ENCODE measurements at places on chromosomes 2 and 18.

DNA sequence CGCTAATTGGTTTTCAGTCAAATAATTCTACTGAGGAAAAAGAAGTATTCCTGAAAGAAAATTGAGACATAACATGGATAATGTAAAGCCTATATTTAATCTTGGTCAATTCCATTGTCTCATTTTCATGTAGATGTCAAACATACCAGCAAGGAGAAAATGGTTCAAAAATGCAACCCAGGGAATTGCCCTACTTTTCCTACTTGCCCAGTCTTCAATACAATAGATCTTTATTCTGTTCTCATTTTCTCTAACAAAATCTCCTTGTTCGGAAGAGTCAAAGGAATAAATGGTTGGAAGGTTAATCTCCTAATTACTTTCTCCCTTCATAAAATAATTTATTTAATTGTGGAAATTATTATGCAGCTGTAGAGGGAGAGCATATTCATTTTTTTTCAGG, 896.1 kb downstream of the NRXN1 start:
- no peak for DNase-seq

DNA sequence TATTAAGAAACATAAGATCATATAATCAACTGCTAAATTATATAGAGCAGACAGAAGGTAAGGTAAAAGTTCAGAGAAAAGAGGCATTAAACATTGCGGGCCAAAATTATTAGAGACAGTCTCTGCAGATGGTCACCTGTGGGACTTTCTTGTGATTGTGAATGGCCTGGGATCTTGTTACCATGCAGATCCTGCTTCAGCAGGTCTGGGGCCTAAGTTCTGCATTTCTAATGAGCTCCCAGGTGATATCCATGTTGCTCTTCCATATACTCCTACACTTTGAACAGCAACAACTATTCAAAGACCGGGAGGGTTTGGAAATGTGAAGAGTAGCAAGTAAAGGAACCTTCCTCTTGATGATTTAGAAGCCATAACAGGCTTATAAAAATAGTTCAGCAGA, 8.5 kb upstream of the ETAA1 start:
- no peak for DNase-seq

DNA sequence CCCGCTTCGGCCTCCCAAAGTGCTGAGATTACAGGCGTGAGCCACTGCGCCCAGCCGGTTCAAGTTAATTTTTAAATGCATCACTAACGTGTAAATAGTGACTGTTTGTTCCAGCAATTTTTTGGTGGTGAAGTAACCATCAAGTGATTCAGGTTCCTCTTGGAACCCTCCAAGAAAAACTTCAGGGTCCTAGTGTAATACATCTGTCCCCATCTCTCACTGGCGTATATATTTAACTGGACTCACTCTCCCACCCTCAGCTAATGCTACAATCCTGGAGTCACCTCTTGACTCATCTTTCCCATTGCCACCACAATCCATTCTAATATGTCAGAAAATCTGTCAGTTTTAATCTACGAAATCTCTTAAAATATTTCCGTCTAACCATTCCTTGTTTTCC, 10.3 kb downstream of the SULT1C4 start:
- DNase-seq, result no peak

GRCh38 chr2:62768615-62769014, 63.1 kb downstream of the EHBP1 start:
- DNase-seq, result no peak

- no peak for DNase-seq
Observed at GRCh38 chr2:219106251-219106650, 45.5 kb upstream of the IHH start.

GRCh38 chr2:189821953-189822748, 37.9 kb downstream of the PMS1 start:
- DNase-seq, result no peak

GRCh38 chr2:211174021-211174420, 617.6 kb downstream of the CPS1 start:
- DNase-seq, result no peak

DNA sequence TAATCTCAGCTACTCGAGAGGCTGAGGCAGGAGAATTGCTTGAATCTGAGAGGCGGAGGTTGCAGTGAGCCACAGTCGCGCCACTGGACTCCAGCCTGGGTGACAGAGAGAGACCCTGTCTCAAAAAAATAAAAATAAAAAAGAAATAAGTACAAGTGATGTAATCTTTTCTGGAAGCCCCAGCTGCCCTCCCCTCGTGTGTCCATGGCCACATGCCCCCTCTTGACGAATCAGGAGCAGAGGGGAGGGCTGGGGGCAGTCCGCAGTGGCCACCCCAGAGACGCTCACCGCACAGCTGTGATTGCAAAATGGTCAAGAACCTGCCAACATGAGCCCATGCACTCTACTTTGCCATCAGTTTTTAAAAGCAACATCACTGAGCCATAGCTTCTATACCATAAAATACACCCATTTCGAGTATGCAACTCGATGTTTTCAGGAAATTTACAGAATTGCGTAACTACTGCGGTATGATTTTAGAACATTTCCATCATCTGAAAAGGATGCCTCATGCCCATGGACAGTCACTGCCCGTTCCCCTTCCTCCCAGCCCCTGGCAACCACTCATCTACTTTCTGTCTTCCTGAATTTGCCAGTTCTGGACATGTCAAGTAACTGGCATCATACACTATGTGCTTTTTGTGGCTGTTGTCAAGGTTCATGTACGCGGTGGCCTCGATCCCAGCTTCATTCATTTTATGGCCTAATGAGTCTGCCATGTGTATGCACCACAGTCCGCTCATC, 88.1 kb downstream of the NDUFA10 start:
- DNase-seq, result no peak

GRCh38 chr2:234701421-234701820, 204.5 kb upstream of the ARL4C start:
- no peak for DNase-seq

DNA sequence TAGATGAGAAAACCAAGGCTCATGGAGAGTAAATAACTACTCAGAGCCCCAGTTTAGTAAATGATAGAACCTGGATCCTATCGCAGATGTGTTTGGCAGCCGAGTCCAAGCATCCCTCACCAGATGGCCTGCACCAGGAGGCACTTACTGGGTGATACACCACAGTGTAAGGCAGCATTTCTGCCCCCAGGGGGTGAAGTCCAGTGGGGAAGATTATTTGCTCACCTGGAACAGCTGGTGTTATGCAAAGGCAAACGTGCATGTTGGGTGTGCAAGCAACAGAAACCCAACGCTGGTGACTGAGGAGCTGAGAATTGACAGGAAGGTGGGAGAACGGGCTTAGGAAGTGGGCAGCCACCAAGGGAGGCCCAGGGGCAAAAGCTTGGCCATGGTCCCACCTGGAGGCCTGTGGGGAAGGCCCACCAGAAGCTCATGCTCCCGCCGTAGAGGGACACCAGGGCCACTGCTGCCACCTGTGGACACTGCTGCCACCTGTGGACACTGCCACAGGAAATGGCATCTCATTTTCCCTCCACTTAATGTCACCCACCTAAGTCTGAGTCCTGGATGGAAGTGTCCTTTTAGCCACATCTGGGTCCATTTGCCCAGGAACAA, 100.6 kb downstream of the TFCP2L1 start:
- DNase-seq, result no peak

GRCh38 chr2:161570424-161571050, 53.7 kb upstream of the SLC4A10 start:
- DNase-seq, result no peak

GRCh38 chr2:1976728-1977416, 232.6 kb upstream of the PXDN start:
- DNase-seq, result no peak

GRCh38 chr2:191543708-191544107, 134.2 kb upstream of the NABP1 start:
- DNase-seq, result no peak

DNA sequence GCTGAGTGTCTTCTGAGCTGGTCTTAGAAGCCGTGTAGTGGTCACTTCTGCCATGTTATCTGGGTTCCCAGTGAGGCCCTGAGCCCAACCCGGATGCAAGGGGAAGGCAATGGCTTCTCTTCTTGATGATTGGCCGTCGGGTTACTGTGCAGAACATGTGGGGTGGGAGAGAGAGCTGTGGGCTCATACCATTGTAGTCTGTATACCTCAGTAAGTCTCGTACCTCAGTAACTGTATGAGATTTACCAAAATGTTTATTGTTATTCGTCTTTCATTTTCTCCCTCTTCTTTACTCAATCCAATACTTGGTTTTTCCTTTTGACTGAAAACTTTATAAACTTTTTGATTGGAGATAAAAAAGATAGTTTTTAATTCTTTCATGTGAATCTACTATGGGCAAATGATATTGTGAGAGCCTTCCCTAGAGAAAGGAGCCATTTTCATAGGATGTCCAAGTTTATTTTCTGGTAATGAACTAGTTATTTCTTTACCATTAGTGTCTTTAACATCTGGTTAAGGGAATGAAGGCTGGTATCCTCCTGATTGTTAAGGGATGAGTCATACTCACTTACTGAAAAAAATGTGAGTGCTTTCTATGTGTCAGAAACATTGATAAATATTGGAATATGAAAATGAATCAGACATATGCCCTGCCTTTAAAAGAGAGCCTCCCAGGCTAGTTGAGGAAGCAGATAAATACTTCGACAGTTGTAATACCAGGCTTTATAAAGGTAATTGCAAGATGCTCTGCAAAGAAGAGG, 129.9 kb downstream of the PRPF40A start:
- no peak for DNase-seq

- DNase-seq, result no peak
Observed at GRCh38 chr18:79919089-79919488, 32.4 kb downstream of the SLC66A2 start.

- no peak for DNase-seq
Observed at GRCh38 chr2:133943108-133943507, 310.8 kb upstream of the MGAT5 start.

- no peak for DNase-seq
Observed at GRCh38 chr2:209424199-209424701, 403 bp downstream of the MAP2 start.

DNA sequence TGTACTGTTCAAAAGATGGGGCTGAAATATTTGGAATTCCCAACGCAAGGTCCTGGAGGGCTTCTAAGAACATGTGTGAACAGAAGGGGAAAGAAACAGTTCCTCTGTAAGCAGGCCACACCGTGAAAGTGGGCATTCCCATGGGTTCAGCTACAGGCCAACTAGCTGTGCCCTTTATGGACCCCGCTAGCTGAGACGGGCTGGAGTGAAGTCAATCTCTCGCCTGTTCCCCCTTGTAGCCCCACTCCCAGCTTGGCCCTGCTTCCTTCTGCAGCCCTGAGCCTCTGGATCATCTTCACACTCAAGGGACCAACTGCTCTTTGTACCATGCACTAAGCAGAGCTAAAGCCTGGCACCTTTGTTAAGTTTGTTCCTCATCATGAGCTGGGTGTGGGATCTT, 55.4 kb downstream of the POLR1A start:
- no peak for DNase-seq

DNA sequence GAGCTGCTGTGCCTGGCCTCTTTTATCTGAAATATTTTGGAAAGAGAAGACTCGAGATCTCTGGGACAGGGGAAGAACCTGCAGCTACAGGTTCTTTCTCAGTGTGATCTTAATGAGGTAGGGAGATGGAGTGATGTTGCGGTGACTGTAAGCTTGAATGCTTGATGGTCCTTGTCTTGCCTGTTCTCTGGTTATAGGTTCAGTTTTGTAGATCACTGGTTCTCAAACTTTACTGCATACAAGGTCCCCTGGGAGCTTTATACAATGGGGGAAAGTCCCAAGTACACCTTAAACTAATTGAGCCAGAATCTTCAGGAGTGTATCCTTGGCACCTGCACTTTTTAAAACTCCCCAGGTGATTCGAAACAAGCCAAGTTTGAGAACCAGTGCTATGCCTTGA, 136.7 kb upstream of the CXCR4 start:
- no peak for DNase-seq

GRCh38 chr18:44080054-44080453, 600.6 kb upstream of the SETBP1 start:
- no peak for DNase-seq

DNA sequence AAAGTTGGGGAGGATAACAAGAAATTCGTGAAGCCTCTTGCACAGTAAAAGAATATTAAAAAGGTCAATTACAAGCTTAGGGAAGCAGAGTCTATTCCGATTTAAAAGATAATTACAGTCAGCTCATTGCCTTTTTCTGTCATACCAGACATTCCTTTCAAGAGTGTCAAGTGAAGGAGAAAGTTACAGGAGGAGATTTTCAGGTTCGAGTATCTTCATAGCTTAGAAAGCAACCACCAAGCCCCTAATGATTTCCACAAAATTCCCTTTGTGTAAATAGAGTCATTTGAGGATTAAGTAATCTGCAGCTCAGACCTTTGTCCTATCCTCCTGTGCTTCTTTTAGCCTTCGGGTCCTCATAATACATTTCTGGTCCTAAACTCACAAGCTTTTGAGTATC, 414.9 kb downstream of the CDH2 start:
- DNase-seq, result no peak

GRCh38 chr2:8214036-8214615, 467.7 kb upstream of the ID2 start:
- DNase-seq, result no peak

GRCh38 chr2:156309167-156309566, 23.4 kb downstream of the NR4A2 start:
- no peak for DNase-seq

DNA sequence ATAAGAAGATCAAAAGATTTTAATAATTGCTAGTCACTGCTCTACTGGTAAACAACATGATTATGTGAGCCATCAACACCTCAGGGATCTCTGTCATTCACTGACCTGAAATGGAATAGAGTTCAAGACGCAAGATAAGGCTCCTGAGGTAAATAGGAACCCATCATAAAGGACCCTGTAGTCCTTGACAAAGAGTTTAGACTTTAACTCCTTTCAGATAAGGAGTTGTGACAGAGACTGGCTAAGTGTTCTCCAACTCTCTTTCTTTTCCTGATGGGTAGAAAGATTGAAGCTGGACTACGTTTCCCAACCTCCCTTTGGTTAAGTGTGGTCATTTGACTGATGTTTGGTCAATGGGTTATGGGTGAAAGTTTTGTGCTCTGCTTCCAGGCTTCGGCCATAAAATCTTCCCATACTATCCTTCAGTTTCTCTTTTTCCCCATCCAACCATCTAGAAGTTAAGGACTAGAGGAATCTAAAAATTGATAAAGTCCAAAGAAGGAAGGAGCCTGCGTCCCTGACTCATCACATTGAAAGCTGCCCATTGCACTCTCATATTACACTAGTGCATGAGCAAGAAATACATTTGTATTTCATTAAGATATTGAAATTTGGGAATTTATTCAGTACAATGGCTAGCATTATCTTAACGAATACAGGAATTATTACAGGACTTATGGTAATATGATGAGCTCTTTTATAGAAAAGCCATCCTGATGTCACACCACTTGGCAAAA, 293.7 kb upstream of the ACVR2A start:
- no peak for DNase-seq

- DNase-seq, result no peak
Observed at GRCh38 chr2:14602309-14602708, 30.2 kb upstream of the LRATD1 start.

- DNase-seq, result no peak
Observed at GRCh38 chr2:36356298-36356989, 866 bp downstream of the CRIM1 start.

All from stimulated activated CD8-positive, alpha-beta memory T cell treated with anti-CD3 and anti-CD28 coated beads, Interleukin-15, amount 100 ng/mL, for 48 hours (primary cell).